Central memory CD8-positive, alpha-beta T cell (primary cell): ENCODE measurements at places on chromosomes 1 and 21.
A peak's percentile ranks its signal among the peaks of the same experiment; 100 is the strongest.

DNA sequence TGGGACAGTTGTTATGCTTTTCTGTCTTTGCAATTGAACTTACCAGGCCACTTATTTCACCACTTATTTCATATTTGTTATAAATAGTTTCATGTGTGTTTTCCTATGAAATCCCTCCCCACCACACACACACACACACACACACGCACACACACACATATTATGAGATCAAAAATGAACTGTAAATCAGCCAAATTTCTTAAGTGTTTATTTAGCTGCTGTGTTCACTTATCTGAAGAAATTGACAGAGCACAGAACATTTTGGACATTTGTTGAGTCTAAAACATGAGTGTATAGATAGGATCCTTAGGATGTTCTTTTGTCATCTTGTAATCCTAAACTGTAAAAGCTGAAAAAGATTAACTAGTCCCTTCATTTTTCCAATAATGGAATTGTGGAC is 7.8 kb upstream of the TNFSF18 start:
- H3K4me3 ChIP-seq = no peak overlapping the region
- no peaks in the 10 kb centered on the region for H3K36me3 ChIP-seq
- no peaks in the 10 kb centered on the region for H3K27me3 ChIP-seq
- H3K27ac ChIP-seq = no peak overlapping the region
- H3K4me1 ChIP-seq = no peaks in the 10 kb centered on the region

- no peak for DNase-seq
- H3K4me1 ChIP-seq = peaks cover 50% of the 10 kb centered on the region
- H3K27ac ChIP-seq = peak overlapping the region; percentile 67
- peak overlapping the region; percentile 31 for H3K4me3 ChIP-seq
Observed at GRCh38 chr1:153849487-153850185, 73.1 kb downstream of the GATAD2B start.

DNA sequence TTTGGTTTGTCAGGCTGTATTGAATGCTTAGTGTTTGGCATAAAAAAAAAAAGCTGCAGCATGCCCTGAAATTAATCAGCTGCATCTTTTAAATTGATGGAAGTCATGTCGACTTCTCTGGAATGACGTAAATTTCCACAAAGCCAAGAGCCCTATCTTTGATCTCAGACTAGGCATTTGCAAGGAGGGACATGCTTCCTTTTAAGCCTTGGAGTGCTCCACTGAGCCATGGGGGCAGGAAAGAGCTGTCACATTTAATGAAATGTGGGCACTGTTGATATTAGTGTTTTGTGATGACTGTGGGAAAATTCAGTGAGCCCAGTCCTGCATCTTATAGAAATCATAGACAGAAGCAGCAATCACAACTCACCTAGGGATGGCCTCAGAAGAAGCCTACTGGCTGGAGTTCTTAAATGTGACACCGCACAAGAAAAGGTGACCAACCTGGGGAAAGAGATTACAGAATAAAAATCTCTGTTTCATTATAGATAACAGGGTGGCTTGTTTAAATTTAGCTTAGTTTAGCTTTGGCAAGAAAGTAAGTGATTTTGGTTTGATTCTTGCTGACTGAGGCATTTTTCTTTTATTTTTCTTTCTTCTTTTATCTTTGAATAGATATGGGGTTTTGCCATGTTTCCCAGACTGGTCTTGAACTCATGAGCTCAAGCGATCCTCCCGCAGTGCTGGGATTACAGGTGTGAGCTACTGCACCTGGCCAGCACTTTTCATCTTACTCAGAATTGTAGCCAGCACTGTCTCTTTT is 188.2 kb downstream of the HHAT start:
- no peak overlapping the region for H3K4me3 ChIP-seq
- H3K27ac ChIP-seq = no peak overlapping the region
- H3K4me1 ChIP-seq = no peaks in the 10 kb centered on the region
- H3K36me3 ChIP-seq = peaks cover 2% of the 10 kb centered on the region
- no peak for DNase-seq

DNA sequence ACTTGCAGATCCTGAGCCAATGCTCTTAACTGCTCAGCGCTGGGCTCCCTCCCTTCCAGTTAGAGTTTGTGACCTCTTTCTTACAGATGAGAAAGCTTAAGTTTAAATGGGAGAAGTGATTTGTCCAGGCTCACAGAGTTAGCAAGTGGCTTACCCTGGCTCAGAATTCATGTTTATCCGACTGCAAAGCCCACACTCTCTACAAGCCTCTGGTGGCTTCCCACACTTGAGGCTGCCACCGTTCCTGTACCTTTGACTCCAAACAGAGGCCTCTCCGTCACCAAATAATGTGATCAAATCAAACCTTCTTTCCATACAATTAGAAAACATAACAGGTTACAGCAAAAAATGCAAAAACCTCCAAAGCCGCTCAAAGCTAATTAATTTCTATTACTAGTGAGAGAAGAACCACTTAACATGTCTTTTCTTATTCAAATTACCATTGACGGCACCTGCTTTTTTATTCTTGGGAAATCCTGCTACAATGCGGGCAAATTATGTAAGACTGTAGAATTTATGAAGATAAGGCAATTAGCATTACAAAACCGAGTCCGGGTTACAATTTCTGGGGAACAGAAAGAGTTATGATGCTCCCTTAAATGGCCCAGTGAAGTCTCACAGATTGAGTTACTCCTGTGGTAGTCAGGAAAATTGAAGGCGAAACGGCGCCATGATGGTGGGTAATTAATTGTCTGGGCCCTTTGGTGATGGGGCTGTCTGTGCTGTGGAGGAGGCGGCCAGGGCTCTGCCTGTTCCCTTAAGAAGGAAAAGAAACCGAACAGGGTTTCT is 324.3 kb upstream of the POU3F1 start:
- no peaks in the 10 kb centered on the region for H3K4me1 ChIP-seq
- H3K27me3 ChIP-seq = peaks cover 76% of the 10 kb centered on the region
- H3K4me3 ChIP-seq = no peak overlapping the region
- DNase-seq = no peak

DNA sequence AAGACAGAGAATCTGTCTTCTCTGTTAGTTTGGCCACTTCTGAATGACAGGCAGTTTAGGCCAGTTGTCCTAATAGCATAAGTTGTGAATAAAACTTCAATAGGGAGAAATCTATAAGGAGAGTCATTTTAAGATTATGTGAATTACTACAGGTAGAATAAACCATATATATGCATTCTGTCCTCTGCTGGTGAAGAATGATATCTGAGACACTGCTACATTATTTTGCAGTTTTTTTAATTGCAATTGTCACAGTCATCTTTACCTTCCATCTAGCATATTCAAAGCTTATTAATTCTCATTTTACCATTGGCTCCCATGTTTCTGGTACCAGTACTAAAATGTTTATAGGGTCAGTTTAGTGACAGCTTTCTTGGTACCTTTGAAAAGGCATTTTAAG is 519.6 kb upstream of the DEPDC1 start:
- H3K4me1 ChIP-seq = no peaks in the 10 kb centered on the region
- no peak overlapping the region for H3K4me3 ChIP-seq
- no peak overlapping the region for H3K27ac ChIP-seq
- H3K27me3 ChIP-seq = no peaks in the 10 kb centered on the region

GRCh38 chr1:233410906-233411305 is 83.4 kb downstream of the MAP3K21 start:
- peaks cover 32% of the 10 kb centered on the region for H3K27me3 ChIP-seq
- H3K4me3 ChIP-seq = no peak overlapping the region
- no peak for DNase-seq
- no peak overlapping the region for H3K27ac ChIP-seq
- no peaks in the 10 kb centered on the region for H3K36me3 ChIP-seq
